ENCODE measurements at places on chromosomes 5 and 9. TPM values are rescaled to one million over a fixed set of nuclear protein-coding genes. Genes with fewer than 3 reads are reported as not detected.

GRCh38 chr5:135360278-135361274 lies 38.5 kb downstream of the MACROH2A1 start:
- DNase-seq, result no peak

DNA sequence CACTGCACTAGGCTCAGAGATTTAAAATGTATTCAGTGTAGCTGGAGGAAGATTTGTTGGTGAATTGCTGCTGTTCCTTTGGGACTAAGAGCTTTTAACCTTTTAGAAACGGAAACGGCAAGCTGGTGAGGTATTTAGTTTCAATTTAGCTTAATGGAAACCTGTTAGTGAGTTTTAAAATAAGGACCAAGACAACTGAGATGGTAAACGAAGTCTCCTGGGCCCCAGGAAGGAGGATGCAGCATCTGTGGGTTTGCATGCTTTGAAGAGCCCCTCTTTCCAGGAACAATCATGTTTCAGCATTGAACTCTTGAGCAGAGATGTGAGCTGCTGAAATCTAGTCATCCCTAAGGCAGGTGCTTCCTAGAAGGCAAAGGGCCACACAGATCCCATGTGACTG lies 16.5 kb downstream of the DNAI1 start:
- DNase-seq, result no peak

- no peak for DNase-seq
Observed at GRCh38 chr9:100082782-100083181, 16.0 kb downstream of the ERP44 start.

GRCh38 chr9:20441166-20441565 lies 181.1 kb downstream of the MLLT3 start:
- DNase-seq, result no peak

The UBE2QL1 gene
- not detected for total RNA-seq

The NR5A1 gene
- total RNA-seq, result 0.16 TPM

All from HT-29 (cell line).